ENCODE measurements at places on chromosomes 16 and 17.

GRCh38 chr16:67161595-67162058 is 1.9 kb downstream of the FBXL8 start:
- no peak for DNase-seq

- DNase-seq = no peak
These were observed 742 bp upstream of the SLC16A13 start for GRCh38 chr17:7034955-7035590.

DNA sequence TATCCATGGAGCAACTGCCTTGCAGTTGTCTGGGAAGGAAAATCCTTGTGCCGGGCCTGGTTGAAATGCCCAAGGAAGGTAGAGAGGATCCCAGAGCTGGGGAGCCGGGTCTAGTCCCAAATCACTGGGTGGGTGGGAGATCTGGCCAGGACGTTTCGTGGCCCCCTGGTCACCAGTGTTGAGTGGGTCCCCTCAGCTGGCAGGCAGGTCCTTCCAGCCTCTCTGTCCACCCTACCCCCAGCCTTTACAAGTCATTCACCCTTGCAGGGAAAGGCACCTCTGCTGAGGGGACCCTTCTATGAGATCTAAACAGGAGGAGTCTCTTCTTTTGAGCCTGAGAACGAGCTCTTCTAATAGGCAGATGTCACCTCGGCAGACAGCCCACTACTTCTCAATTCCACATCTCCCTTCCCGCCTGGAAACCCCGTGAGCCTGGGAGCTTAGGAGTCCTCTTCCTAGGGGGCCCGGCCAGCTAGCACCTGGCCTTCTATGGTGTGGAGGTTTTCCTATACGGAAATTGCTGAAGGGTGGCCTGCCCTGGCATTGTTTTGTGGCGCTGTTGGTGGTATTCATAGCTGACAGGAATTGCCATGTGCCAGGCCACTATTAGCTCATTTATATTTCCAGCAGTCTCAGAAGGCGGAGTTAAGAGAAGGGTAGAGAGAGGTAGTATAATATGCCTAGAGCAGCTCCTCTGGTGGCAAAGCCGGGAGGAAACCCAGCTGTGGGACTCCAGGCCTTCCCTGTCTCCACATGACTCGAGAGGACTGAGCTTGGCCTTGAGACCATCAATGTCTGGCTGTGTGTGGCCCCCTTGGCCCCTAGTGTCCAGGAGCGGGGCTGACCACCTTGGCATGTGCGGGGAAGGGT is 13.3 kb downstream of the MPRIP start:
- DNase-seq = peak; percentile 47

DNA sequence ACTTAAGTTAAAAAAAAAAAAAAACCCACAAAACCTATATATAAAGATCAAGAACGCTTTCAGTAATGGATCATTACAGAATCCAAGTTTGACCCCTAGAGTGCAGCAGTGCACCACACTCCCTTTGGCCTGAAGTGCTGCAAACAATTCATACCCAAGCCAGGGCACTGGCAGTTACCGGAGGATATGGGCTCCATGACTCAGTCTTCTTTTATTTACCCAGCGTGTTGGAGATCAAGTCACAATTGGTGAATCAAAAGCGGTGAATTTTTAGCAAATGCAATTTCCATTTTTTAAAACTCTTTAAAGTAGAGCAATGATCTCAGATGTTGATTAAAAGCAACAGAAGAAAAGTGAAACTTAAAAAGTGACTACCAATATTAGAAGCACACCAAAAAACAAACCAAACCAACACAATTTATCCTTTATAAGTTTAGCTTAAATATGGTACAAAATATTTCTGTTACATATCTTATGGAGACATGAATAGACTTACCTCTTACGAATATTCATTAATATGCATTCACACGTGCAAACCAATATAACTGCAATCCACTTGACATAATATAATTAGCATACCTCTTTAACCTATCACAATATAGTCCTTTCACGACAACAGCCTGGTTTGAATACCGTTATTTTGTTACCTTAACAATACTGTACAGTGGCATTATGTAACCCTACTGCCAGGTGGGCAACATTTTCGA is 46.3 kb downstream of the ZNF652 start:
- peak; percentile 88 for DNase-seq

DNA sequence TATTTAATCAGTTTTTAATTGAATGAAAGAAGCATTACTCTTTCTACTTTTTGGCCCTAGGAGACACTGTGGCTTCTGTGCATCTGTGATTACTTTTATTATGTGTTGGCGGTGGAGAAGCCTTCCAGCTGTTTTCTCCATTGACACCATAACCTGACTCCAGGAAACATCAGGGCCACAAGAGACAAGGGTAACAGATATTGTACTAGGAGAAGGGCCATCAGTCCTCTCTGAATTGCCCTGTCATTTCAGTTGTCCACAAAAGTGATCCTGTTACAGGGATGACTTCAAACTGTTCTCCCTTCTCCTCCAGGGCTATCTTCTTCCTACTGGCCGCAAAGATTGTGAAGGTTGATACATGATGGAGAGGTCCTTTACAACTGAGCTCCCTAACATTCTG is 14.6 kb downstream of the KRT39 start:
- DNase-seq = no peak

GRCh38 chr17:14772776-14773175 is 471.9 kb downstream of the HS3ST3B1 start:
- DNase-seq = no peak

GRCh38 chr16:31572821-31573220 is 45.1 kb downstream of the AHSP start:
- no peak for DNase-seq

DNA sequence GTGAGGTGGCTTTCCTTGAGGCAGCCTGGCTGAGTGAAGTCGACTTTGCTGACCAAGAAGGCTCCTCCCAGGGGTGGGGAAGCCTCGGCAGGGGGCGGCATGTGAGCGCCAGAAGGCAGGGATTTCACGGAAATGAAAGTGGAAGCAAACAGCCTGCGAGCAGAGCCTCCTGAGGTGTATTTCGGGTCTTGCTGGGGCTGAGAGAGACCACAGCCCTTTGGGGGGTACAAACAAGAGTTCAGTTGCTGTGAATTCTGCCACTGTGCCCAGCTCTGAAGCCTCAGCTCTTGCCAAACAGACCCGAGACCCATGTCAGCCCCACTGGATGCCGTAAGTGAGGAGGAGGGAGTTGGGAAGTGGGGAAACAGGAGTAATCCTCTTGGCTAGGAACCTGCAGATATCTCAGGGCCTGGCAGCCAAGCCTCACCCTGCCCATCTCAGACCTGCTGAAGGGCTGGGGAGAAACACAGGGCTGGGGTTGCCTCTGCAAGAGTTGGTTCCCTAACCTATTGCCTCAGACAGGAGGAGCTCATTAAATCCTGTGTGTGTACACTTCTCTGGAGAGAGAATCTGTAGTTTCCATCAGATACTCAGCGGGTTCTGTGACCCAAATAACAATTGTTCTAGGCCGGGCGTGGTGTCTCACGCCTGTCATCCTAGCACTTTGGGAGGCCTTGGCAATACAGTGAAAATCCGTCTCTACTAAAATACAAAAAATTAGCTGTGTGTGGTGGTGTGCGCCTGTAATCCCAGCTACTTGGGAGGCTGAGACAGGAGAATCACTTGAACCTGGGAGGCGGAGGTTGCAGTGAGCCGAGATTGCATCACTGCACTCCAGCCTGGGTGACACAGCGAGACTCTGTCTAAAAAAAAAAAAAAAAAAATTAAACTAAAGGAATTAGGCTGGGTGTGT is at the start of gene IFI35:
TSS of gene IFI35 (plus strand) at position 146 of the 913 bp plus-strand sequence. CDS start at position 310, 164 bp downstream.
- peak; percentile 86 for DNase-seq

DNA sequence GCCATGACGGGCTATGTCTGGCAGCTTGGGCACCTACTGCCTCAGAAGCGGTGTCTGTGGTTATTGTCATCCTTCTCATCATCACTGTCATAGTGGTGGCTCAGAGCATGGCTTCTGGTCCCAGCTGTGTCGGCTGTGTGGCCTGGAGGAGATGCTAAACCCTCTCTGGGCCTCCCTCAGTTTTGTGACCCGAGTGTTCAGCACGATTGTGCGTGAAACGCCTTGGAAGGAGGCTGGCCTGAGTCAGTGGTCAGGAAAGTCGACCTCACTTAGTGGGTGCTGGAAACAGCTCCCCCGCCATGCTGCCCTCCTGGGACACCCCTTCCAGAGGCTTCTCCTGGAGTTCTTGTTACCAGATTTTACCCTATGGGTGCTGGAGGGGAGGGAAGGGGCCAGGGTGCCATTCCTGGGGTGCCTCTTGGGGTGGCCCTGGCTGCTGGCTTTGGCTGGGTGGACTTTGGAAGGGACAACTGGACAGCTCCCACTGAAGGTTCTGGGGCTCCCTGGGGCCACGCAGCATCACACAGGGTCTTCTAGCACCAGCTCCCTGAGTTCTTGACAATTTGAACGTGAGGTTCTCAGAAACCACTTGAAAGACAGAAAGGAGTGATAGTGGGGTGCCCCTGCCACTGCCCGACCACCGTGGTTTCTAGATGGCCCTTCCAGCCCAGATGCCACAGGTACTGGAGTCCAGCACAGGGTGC is 226.5 kb upstream of the GSE1 start:
- no peak for DNase-seq

DNA sequence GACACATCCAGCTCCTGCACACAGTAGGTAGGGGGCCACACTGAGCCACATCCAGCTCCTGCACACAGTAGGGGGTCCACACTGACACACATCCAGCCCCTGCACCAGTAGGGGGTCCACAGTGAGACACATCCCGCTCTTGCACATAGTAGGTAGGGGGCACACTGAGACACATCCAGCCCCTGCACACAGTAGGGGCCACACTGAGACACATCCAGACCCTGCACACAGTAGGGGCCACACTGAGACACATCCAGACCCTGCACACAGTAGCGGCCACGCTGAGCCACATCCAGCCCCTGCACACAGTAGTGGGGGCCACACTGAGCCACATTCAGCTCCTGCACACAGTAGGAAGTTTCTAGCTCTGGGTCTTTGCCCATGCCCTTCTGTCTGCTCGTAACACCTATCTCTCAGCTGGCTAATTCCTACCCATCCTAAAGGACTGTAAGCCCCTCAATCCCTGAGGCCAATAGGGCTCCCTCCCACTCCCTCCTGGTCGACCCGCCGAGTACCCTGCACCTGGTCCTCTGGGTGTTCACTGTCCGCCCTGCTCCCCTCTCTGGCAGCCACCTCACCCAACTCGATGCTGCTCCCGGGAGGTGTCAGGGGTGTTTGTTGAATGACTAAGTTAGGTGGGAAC is 9.4 kb upstream of the ATP2A3 start:
- DNase-seq = no peak
